ENCODE measurements at places on chromosomes 4 and X.
A peak's percentile ranks its signal among the peaks of the same experiment; 100 is the strongest.

DNA sequence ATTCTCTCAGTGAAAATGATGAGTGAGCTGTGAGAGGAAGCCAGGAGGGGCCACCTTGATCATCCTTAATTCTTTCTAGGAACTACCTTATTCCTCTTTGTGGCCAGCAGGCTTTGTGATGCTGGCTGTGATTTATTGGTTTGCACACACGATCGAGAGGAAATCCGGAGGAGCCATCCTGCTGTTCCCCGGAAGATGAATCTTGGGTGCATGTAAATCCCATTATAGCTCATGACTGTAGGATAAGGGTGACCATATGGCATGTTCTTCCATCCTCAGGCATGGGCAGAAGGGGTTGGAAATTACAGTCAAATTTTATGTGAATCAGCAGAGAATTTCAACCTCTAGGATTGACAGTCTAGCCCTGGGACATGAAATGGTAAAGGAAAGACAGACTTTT is 254.5 kb downstream of the UNC5C start:
- no peak for DNase-seq

- no peak for DNase-seq
Measured at GRCh38 chrX:83260288-83260687, 247.8 kb upstream of the POU3F4 start.

DNA sequence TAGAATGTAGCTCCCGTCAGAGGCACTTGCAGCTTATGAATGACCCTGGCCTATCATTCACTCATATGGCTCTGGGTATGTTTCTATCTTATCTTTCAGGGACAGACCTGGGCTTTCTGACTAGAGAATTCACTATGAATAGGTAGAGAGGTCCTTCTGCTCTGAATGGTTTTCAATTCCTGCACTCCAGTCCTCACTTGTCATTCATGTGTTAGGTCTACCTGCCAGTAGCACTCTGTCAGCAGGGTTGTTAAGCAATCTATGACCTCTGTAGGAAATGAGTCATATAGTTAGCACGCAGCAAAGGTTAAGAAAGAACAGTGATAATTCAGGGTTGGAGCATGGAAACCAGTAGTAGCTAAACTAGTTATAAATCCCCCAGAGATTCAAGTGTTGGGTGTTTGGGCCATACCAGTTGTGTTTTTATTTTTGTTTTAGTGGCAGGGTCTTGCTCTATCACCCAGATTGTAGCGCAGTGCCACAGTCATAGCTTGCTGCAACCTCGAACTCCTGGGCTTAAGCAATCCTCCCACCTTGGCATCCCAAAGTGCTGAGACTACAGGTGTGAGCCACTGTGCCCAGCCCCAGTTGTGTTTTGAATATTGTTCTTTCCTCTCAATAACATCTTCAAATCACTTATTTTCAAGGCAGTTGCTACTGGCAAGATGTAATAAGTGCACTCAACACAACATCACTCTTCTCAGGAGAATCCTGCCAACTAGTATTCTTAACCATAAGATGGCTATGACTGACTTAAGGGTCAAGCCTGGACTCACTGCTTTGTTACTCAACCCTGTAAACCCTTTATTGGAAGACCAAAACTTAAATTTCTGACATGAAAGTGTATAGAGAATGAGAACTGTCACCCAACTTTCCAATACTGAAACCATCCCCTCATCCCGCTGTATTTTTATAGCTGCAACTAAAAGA is 25.1 kb downstream of the ARL13A start:
- peak; percentile 39 for DNase-seq

GRCh38 chr4:8895295-8895694 is 23.7 kb upstream of the HMX1 start:
- DNase-seq, result no peak

DNA sequence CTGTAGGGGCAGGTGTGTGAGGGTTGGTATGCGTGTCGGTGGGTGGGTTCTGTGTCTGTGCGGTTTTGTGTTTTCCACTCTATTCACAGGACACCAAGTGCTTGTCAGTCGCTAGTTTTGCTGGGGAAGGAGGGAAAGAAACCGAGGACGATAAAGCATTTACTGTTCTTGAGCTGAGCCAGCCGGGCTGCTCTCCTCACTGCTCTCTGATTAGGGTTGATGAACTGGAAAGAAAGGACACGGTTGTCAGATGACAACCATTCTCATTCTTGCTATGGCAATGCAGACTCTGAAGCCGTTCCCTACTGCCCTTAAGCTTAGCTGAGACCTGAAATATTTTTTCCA is 832 bp downstream of the EGFL6 start:
- DNase-seq, result no peak

DNA sequence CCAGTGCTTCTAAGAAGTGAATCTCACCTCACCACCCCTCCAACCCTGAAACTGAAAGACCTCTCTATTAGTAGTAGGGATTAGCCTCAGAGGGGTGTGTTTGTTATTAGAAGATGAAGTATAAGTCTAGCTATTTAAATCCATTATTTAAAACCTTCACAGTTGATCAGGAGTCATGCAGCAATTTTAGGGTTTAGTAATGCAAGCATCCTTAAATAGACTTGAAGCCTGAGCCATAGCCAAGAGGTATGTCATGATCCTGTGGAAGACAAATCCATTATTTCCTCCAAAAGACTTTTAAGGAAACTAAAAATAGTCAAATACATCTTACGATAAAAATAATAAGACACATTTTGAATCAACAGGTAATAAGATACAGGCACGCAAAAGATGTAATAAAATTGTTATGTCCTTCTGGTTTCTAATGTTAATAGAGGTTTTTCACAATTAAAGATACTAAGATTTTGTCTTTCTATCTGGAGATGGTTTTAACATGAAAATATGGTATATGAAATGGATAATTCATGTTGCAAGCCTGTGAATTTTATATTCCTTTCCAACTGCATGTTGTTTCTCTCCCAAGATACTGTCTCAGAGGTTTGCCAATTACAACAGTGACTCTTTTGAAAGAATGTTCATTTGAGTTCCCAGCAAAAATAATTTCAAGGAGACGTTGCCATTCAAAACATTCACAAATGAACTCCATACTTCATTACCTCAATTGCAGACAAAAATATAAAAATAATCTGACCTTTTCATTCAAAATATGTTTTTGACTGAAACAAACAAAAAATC is 68.0 kb downstream of the LUZP4 start:
- no peak for DNase-seq

GRCh38 chrX:130120321-130120731 is 10.0 kb upstream of the ELF4 start:
- no peak for DNase-seq

DNA sequence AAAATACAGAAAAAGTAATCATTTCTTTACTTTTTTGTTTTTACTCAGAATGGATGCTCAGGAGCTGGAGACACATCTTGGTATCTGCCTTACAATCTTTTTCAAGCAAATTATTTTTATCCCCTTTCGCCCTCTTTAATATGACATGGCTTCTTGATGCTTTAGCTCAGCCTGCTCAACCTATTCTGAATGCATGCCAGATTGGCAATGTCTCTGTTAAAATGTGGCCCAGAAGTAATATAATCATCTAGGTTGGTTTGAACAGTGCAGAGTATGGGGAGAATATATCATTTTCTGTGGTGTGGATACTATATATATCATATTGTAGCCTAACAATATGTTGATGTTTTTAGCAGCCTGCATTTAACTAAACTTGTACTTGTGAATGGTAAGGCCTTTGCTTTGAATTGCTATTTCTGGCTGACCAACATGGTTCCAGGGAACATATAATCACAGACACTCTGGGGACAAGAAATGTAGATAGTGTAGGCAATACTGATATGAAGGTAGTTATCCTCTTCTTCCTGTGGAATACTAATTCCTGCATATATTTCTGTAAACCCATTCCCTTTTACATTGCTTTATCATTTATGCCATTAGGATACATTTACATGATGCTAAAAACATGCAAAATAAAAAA is 282.7 kb downstream of the PPP3CA start:
- DNase-seq, result no peak

GRCh38 chrX:65811558-65812228 is 144.2 kb downstream of the MSN start:
- no peak for DNase-seq

GRCh38 chr4:19117022-19117421 is 1095.5 kb upstream of the LCORL start:
- no peak for DNase-seq

- DNase-seq, result no peak
Measured at GRCh38 chr4:40613456-40613855, 16.2 kb downstream of the RBM47 start.

GRCh38 chr4:45442466-45442865 is 681.4 kb downstream of the GABRG1 start:
- peak; percentile 37 for DNase-seq

- no peak for DNase-seq
Measured at GRCh38 chr4:76160355-76160754, 12.2 kb upstream of the NUP54 start.

DNA sequence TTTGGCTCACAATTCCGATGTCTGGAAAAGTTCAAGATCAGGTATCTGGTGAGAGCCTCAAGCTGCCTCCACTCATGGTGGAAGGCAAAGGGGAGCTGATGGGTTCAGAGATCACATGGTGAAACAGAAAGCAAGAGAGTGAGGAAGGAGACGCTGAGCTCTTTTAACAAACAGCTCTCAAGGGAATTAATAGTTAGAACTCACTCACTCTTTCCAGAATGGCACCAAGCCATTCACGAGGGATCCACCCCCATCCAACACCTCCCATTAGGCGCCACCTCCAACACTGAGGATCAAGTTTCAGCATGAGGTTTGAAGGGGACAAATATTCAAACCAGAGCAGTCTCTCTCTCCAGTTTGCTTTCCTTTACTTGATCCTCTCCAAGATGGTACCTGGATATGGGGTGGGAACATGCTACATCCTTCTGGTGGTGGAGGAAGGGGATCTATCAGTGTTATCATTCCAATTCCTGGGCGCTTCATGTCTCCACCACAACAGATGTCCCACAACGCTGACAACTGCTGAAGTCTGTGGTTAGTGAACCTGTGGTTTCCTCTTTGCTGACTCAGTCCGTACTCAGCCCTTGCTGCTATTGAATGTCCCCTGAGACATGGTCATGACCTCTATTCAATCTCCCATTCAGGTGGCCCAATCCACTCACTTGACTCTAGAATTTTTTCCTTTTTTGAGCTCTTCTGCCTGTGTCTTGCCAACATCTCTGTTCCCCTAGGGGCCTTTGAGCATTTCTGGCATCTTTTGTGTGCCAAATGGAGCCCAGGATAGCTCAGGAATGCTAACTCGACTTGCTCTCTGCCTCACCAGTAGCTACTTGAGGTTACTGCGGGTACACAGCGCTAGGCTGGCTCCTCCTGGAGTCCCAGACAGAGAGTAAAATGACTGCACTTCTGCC is 395.2 kb downstream of the MID1IP1 start:
- no peak for DNase-seq

DNA sequence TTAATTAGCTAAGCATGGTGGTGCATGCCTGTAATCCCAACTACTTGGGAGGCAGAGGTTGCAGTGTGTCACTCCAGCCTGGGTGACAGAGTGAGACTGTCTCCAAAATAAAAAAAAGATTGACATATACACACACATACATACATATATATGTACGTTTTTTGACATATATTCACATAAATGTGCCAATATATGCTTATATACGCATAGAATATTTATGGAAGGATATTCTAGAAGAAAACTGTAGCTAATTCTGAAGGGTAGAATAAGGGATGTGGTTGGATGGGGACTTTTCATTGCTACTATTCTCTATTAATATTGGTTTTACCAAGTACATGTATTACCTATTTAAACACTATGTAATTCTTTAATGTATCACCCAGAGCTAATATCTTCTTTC is 19.7 kb downstream of the ZGRF1 start:
- DNase-seq, result no peak

GRCh38 chr4:6591781-6592180 is 16.8 kb downstream of the MAN2B2 start:
- no peak for DNase-seq

GRCh38 chr4:39278476-39278875 is 87.7 kb downstream of the RFC1 start:
- DNase-seq, result no peak
